Thoracic aorta (tissue), 2 donors: ENCODE measurements at places on chromosomes 6 and 20. TPM values are rescaled to one million over a fixed set of nuclear protein-coding genes. Genes with fewer than 3 reads are reported as not detected.

DNA sequence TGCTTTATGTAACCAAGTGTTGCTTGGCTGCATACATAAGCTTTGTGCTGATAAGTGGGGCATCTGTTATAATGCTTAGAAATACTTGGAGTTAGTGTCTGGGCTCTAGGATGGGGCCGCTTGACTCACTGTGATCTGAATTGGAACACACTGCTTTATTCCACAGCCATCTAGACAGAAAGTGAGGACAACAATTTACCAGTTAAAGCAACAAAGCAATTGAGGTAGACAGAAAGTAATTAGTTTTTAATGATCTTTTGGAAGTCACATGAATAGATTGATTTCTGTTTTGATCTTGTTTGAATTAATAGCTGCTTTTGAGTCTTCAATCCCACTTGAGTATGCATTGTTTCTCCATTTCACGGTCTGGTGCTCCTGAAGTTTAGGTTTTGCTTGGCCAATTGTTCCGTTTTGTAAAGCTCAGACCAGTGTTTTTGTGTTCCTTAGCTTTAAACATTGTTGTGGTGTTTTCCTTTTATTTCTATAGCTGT, 157.5 kb downstream of the TRMT11 start:
- no peaks in the 10 kb centered on the region for H3K4me1 ChIP-seq
- H3K27me3 ChIP-seq: no peaks in the 10 kb centered on the region
- DNase-seq: no peak
- H3K36me3 ChIP-seq: no peaks in the 10 kb centered on the region

GRCh38 chr6:13453771-13454251, 33.6 kb downstream of the GFOD1 start:
- H3K4me3 ChIP-seq: no peak overlapping the region
- DNase-seq: no peak
- peaks cover 14% of the 10 kb centered on the region for H3K4me1 ChIP-seq
- no peaks in the 10 kb centered on the region for H3K27me3 ChIP-seq
- H3K27ac ChIP-seq: no peak overlapping the region
- H3K36me3 ChIP-seq: no peaks in the 10 kb centered on the region

The WFDC13 gene
- total RNA-seq: not detected

DNA sequence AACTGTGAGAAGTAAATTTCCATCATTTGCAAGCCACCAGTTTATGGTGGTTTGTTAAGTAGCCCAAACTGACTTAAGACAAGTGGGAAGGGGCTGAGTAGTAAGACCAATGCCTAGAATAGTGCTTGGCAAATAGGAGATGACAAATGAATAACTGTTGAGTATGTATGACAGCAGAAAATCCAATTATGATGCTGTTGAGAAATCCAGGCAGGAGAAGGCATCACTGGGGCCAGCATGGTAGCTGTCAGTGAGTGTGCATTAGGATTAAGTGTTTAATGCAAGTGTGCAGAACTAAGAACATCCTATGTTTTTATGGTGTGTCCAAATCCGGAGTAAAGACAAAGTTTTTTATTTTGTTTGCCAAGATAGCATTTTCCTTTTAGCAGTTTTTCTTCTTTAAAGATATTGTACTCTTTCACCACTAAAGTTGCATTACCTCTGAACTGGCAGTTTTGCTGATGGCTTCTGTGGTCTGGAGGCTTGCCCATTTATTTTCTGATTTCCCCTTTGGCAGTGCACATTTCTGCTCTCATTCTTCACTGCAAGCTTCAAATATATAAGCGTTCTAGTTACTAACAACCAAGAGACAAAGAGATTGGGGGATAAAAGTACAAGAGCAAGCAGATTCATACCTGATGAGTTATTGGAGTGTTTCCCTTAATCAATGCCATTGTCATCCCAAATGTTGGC, 289.7 kb downstream of the KCNQ5 start:
- H3K27me3 ChIP-seq: no peaks in the 10 kb centered on the region
- no peaks in the 10 kb centered on the region for H3K36me3 ChIP-seq
- no peak overlapping the region for H3K4me3 ChIP-seq
- DNase-seq: no peak

GRCh38 chr20:41592516-41593216, 25.5 kb downstream of the CHD6 start:
- H3K27ac ChIP-seq: no peak overlapping the region
- H3K36me3 ChIP-seq: no peaks in the 10 kb centered on the region
- H3K27me3 ChIP-seq: no peaks in the 10 kb centered on the region

DNA sequence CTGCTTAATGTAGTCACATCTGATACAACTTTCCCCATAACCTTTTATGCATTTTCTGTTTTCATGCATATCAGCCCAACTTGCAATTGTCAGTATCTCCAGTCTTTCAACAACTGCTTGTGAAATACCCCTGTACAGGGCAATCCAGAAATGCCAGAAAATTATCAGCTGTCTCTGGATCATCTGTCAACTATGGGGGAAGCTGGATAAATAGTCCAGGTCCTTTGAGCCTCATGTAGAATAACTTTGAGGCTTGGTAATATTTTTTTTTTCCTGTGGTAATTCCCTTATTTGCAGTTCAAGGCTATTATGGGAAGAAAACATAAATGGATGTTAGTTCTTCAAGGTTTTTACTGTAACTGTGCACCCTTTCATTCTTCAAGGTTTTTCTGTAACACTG, 6.2 kb downstream of the DEFB125 start:
- no peak for DNase-seq
- H3K4me3 ChIP-seq: no peak overlapping the region
- no peaks in the 10 kb centered on the region for H3K27me3 ChIP-seq
- H3K4me1 ChIP-seq: no peaks in the 10 kb centered on the region
- H3K36me3 ChIP-seq: no peaks in the 10 kb centered on the region

GRCh38 chr6:166630462-166630861, 3.4 kb upstream of the RPS6KA2 start:
- no peaks in the 10 kb centered on the region for H3K27me3 ChIP-seq
- H3K4me3 ChIP-seq: no peak overlapping the region
- H3K36me3 ChIP-seq: no peaks in the 10 kb centered on the region
- no peak for DNase-seq

DNA sequence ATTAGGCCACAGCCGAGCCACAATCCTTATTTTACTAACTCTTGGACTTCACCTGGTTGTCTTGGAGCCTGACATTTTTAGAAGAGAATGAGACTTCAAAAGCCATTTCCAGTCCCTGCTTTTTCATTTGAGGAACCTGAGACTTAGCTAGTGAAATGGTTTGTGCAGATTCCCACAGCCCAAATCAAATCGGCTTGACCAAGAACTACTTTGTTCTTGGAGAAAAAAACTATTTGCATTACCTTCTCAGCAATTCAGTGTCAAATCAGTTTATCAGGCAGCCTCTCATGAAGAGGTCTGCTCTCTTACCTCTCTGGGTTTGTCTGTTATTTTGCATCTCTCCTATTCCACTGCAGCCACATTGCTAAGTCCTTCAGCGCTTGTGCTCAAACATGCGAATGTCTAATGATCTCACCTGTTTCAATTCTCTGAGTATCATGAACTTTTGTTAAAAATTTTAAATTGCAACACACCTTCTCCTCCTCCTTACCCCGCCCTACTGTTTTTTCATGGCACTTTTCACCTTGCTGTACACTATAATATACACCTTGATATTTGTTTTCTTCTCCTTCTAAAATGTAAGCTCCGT, 573 bp upstream of the IFNGR1 start:
- no peaks in the 10 kb centered on the region for H3K27me3 ChIP-seq

DNA sequence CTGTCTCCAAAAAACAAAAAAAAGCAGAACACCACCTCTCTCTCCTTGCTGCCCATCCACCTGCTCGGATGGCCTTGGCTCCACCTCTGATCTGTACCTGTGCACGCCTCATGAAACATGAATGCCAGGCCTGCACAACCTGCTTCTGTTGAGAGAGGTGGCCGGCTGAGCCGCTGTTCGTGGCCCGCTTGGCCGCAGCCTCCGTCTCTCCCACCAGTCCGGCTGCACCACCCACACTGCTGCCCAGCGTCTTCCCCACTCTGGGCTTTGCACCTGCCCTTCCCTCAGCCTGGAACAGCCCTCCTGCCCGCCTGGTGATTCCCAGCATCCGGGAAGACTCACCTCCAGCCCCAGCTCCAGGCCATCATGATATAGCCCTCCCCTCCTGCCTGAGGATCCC, 12.2 kb upstream of the ZBTB46 start:
- H3K4me1 ChIP-seq: peaks cover 12% of the 10 kb centered on the region
- H3K4me3 ChIP-seq: no peak overlapping the region
- H3K27ac ChIP-seq: no peak overlapping the region
- no peaks in the 10 kb centered on the region for H3K36me3 ChIP-seq

The SLC12A5 gene
- not detected for total RNA-seq
